ENCODE measurements at places on chromosomes 2 and 18.

DNA sequence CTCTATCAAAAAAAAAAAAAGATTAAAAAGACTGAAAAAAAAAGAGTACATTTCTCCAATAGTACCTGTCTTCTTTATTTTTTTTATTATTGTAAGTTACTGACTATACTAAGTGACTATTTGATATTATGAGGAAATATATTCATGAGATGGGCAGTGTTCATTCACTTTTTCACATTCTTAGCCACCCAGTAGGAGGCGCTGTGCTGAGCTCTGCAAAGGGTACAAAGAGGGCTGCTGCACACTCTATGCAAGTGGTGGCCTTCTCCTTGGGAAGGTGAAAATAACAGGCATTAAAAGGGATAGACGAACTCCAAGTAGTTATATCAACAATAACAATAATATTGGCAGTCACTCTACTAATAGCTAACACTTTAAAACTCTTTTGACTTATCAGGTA lies 1034.9 kb upstream of the FANCL start:
- DNase-seq: no peak

DNA sequence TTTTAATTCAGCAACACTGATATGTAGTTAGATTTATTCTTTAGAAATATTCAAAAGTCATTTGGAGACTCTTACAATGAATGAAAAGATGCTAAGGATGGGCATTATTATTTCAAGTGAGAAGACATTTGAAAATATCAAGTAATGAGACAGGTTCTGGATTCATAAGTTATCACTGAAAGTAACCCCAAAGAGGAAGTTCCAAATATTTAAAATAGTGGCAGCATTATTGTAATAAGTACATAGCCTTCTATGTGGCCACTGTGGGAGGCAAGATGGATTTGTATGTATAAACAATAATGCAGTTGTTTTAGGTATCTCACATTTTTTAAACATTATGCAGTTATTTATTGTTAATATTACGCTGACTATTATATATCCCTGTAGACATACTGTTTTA lies 29.7 kb downstream of the ZC3H6 start:
- DNase-seq: no peak

GRCh38 chr18:79518028-79518682 lies 122.4 kb downstream of the NFATC1 start:
- DNase-seq: no peak

- no peak for DNase-seq
Observed at GRCh38 chr2:233528182-233528581, 38.4 kb downstream of the USP40 start.

DNA sequence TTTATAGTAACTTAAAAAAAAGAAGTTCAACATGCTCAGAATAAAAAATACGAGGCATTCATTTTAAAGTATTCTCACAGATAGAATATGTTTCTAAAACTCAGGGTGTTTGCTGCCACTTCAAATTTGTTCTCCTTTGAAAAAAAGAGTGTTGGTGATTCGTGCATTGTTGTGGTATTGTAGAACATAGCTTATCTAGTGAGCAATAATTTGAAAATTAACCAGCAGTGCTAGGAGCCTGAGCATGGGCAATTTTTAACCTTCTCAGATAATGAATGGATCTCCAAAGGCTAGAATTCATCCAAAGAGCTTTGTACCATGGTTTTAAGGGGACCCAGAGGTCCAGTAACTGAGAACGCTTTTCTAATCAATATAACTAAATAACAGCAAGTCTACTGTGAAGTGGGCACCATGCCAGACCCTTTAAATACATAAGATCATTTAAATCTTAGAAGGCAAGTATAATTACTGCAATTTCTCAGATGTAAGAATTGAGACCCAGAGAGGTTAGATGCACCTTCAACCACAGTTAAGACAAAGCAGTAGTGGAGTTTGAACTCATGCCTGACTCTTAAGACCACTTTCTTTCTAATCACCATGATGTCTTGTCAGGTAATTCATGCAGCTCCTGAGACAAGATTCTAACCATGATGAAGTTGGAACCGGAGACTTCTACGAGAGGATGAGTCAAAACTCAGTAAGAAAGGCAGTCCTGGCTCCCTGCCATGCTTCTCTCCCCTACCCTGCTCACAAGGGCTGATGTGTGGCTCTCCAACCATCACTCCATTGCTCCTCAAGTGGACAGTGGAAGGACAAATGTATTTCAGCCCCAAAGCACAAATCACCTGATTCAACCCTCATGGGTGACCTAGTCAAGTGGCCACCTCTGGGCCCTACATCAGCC lies 3.4 kb downstream of the CYRIA start:
- DNase-seq: no peak

DNA sequence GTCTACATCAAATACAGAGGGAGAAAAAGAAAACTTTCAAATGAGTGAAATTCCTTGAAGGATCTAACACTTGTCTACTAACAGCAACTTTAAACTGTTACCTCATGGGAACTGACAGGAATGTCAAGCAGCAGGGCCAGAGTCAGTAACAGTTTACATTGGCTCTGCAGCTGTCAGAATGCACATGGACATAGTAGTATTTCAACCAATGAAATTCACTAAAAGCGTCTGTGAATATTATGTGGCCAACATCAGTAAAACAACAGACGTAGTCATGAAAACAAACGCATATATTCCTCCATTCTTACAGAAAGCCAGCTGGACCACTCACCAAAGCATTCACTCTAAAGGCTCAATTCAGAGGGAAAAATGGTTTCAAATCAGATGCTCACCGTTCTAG lies 79.3 kb upstream of the RNU4ATAC start:
- DNase-seq: no peak

DNA sequence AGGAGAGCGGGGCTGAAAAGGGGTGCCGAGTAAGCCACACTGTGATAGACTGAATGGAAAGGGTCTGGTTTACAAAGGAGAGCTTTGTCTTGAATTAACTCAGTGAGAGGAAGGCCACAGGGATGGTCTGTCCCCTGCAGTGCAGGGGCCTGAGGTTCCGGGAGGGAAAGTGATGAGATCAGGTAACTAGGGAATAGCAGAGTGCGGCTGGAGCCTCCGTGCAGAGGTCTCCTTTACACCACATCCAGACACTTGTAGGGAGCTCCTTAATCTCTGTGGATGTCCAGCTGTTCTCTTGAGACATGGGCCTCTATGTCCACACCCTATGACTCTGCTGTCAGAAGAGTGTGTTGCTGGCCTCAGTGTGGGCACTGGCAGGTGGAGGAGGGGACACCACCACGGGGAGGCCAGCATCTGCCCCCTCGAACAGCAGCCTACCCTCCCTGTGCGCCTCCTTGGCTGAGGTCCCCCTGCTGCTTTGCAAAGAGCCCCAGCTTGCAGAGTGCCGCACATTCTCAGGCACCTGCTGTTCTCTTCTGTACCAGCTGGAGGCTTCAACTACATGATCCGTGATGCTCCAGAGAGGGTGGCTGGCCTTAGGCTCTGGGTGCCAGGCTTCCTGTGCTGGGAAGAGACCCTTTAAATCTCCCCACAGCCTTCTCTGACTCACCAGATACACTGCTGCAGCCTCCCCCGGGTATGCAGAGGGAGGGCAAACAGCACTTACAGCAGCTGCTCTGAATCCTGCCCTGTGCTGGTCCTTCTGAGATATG lies 25.9 kb downstream of the ENOSF1 start:
- no peak for DNase-seq

- no peak for DNase-seq
Observed at GRCh38 chr2:201831469-201831868, 25.1 kb downstream of the CDK15 start.

DNA sequence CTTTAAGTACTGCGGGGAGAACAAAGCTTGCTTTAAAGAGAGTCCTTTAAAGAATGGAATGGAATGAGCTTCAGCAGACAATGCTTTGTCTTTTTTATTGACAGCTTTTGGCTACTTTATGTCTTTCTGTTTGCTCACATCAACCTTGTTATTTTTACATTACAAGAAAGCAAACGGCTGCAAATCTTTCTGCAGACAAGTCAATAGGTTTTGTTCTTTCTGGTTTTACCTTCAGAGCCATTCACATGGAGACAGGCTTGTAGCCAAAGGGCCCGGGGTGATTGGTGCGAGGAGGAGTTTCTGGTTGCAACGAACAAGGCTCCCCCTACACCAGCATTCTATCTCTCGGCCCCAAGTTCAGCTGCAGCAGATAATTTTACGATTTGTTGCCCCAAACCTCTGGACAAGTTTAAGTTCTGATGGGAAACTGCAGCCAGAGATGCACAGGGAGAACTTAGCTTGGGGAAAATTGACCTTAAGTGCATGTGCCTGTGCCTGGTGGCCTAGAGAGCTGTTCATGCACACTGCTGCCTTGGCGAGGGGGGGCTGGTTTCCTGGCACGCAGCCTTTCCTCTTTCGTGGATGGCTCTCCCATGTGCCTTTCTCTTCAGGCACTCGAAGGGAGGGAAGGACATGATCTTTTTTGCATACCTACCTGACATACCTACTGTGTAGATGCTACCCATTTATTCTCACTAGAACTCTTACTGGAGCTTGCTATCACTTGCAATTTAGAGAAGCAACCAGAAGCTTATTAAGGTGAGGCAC lies 543.2 kb downstream of the DCDC2C start:
- no peak for DNase-seq

GRCh38 chr2:197001921-197002320 lies 75.4 kb upstream of the PGAP1 start:
- DNase-seq: no peak

- no peak for DNase-seq
Observed at GRCh38 chr2:27627963-27628766, 647 bp downstream of the CCDC121 start.

DNA sequence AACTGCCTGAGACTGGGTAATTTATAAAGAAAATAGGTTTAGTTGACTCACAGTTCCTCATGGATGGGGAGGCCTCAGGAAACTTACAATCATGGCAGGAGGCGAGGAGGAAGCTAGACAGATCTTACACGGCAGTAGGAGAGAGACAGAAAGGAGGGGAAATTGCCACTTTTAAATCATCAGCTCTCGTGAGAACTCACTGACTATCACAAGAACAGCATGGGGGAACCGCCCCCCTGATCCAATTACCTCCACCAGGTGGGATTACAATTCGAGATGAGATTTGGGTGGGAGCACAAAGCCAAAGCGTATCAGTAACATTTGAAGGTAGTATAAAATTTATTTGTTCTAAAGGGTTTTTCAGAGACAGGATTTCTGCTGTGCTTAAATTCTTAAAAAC lies 5.4 kb downstream of the GALM start:
- DNase-seq: no peak

DNA sequence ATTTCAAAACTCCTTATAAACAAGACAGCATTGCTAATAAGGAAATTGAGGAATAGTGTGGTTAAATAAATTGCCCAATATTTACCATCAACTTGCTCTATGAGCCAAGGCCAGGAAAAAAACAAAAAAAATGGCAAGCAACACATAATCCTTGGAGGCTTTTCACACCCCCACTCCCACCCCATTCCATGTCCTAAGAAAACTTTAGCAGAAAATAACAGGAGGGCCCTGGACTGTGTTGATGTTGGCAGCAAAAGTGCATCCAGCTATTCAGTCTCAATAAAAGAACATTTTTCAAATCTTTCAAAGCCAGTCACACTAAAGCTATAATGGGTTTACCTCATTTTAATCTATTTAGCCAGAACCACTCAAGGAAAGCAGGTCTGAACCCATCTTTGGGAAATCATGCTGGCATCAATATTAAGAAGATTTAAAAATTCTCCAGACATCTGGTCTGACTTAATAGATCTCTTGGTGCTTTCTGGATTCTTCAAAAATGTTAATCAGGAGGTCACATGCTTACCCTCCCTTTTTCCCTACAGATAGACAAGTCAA lies 34.6 kb upstream of the STK17B start:
- no peak for DNase-seq

DNA sequence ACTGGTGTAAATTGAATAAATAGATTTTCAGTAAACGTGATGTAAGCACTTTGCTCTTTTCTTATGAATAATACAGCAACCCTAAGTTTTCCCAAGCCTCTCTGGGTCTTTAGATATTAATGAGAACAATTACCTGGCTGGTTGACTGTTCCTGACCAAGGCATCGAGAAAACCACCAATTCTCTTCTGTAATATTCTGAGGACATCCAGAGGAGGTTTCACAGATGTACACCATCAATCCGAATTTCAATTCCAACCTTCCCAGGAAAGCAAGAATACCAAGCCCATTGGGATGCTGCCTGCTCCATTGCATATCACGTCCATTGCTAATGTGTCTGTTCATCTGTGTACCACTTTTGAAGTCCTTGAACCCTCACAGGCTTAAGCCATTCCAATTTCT lies 571.8 kb downstream of the NUP35 start:
- DNase-seq: no peak

DNA sequence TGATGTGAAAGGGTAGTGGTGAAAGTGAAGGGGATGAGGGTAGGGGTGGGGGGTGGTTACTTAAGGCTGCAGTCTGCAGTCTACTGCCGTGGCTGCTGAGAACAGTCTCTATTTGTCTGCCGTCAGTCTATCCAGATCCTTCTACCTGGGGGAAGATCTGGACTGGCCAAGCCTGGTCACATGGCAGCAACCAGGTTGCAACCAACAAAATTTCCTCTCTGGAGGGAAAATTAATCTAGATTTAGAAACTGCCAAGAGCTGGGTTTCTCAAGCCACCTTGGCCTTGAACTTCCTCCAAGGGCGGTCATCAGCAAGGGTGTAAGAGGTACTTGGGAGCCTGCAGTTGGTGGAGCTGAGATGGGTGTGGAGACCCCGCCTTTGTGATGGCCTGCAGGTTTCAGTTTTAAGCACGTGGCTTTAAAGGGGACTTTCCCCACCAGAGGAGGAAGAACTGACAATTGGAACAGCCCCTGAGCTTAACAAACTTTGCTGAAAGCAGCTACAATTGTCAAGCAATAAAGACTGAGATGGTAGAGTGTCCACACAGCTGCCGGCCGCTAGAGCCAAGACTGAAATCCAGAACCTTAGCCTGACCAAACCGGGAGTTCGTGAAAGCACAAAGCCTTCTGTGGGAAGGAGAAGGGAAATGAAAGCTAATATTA lies 31.4 kb upstream of the KCMF1 start:
- peak; percentile 50 for DNase-seq

- no peak for DNase-seq
Observed at GRCh38 chr18:37450434-37451132, 115.0 kb downstream of the CELF4 start.

- DNase-seq: no peak
Observed at GRCh38 chr18:75142677-75143076, 66.3 kb downstream of the PTGR3 start.

DNA sequence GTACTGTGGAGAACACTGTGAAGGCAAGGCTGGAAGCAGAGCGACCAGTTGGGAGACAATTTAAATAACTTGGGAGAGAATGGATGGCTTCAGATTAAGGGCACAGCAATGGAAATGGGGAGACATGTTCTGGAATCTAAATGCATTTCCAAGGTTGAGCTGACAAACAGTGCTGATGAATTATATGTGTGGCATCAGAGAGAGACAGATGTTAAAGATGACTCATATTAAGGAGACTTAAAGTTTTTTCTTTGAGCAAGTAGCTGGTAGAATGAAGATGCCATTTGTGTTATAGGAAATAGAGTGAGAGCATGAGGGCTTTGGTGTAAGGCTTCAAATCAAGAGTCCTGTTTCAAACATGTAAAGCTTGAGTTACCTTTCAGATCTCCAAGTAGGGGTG lies 441.8 kb downstream of the SETBP1 start:
- no peak for DNase-seq

DNA sequence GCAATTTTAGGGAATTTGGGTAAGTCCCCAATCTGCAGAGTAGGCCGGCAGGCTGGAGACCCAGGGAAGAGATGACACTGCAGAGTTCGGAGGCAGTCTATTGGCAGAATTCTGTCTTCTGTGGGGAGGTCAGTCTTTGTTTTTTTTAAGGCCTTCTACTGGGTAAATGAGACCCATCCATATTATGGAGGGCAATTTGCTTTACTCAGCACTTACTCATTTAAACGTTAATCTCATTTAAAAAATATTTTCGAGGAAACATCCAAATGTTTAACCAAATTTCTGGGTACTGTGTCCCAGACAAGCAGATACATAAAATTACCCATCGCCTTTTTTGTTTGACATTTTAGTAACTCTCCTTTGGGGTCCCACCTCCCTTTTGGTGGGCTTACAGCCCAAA lies 139.5 kb downstream of the IRS1 start:
- no peak for DNase-seq

Measured in activated T-helper 1 cell treated with Interleukin-2 at 50 U/mL for 16 hours (primary cell).